ENCODE measurements at places on chromosomes 2 and 18.

DNA sequence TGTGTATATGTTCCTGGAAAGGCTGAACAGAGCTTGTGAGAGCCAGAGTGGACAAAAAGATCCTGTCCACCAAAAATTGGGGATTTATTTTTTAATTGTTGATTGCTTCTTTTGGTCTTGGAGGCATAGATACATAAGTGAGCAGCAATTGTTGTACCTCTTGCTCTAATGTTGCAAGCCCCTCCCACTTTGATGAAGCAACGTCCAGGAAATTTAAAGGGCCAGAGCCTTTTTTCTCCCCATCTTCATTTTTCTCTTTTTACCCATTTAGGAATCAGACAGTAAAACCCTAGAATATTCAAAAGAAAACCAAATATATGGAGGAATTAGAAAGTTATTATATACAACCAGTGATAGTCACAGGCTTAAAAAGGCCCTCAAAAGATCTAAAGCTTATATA lies 871.8 kb upstream of the NRXN1 start:
- no peak for DNase-seq

- DNase-seq = no peak
Observed at GRCh38 chr2:134482766-134483340, 229.0 kb downstream of the MGAT5 start.

DNA sequence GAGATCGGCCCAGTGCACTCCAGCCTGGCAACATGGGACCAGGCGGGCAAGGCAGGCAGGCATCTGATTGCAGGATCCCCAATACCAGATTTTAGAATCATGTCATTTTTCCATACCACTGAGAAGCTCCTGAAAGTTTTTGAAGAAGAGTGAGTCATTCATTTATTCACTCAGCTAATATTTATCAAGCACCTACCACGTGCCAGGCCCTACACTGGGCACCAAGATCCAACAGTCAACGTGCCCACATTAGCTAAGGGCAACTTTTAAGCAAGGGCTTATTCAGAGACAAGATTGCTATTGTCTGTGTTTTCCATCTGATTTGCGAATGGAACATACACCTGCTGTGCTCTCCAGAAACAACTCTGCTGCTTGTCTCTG lies 126.8 kb upstream of the LGALSL start:
- DNase-seq = no peak

DNA sequence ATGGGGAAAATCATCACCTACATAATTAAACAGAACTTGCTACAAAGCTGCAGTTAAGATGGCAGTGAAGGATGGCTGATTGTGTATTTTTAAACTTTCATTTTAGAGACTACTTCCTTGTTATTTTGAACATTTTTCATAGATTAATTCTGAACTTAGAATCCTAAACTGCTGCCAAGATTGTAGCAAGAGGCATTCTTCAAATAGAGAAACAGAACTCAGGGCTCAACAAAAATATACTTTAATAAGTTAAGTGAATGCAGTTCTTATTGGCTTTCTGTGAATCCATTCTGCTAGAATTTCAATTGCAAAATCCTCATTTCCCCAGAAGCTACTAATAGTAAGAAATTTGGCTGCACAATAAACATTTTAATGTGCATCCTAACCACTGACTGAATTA lies 160.3 kb downstream of the L3MBTL4 start:
- no peak for DNase-seq

- DNase-seq = no peak
Observed at GRCh38 chr18:10455726-10456453, 1.5 kb downstream of the APCDD1 start.

DNA sequence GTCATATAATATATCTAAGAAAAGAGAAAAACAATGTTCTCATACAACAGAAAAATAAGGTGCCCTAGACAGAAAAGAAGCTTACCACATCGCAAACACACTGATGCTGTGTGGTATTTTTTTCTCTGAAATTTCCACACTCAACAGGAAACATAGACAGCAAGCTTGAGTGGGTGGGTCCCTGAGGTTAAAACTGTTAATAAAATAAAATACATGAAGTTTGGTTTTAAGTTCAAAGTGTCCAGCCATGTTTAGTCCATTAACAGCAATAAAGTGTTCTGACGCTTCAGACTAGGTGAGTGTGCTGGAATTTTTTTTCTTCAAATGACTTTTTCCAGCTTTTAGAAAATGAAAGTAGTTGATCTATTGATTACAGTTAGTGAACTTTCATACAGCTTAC lies 83.3 kb upstream of the EPB41L5 start:
- peak; percentile 22 for DNase-seq

- DNase-seq = no peak
Observed at GRCh38 chr2:226760412-226761194, 39.0 kb downstream of the IRS1 start.

DNA sequence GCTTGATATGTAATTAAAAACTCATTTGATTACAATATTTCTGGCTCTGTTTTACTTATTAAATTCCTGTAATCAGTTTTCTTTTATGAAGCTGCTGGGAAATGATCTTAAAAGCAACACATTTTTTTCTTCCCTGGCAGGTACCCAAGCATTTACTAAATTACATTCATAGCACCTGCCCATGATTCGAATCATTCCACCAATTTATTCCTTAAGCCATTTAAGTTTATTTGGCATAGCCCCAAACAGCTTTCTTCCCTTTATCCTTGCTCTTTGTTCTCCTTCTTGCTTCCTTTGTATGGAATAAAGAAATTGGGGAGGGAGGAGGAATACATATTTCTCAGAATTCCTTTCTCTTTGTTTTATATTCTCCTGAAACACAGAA lies 241.3 kb downstream of the AGPS start:
- no peak for DNase-seq

DNA sequence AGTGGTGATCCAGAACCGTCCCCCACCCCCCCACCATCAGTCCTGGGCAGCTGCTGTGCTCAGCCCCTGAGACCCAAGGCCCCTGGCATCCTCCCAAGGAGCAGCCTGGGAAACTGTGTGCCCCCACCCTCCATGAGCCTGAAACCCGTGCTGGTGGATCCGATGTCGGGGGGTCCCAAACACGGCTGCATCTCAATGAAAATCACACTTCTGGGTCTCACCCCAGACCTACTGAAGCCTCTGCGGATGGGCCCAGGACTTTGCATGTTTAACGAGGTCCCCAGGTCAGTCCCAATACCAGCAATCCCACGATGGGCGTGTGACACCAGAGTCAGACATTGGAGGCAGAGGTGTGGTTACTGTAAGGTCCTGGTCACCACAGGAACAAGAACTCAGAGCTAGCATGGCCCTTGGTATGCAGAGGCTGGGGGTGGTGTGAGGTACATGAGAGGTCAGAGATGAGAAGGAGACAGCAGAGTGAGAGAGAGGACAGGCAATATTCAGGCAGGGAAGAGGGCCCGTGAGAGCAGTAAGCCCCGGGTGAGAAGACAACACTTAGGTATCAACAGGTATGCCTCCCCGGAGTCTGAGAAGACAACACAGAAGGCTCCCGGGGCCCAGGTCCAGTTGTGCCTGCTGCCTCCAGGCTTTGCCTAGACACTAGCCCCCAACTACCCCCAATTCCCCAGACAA lies 32.6 kb downstream of the MRPL35 start:
- no peak for DNase-seq

DNA sequence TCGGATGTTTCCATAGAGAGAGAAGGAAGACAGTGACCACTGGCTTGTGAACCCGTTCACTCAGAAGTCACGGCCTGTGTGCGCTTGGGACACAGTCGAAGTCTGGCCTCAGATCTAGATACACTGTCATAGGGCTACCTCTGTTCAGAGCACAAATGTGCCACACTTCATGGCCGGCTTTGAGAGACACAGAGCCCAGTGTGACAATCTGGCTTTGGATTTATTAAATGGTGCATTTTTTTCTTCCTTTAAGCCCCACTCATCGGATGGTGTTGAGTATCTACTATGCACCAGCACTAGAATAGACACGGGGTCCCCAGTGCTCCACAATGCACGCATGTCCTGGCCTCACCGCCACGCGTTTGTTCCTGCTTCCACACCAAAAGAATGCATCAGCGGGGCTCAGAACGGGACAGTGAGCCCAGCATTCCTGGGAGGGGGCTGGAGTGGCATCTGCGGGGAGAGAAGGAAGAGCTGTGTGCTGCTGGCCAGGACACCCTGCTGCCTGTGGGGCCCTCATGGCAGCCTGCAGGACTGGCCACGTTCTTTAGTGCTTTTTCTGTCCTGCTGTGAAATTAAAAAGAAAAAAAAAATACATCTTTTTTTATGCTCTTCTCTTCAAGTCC lies 738.9 kb upstream of the SALL3 start:
- no peak for DNase-seq

- no peak for DNase-seq
Observed at GRCh38 chr2:236162882-236163470, 5.2 kb downstream of the GBX2 start.

DNA sequence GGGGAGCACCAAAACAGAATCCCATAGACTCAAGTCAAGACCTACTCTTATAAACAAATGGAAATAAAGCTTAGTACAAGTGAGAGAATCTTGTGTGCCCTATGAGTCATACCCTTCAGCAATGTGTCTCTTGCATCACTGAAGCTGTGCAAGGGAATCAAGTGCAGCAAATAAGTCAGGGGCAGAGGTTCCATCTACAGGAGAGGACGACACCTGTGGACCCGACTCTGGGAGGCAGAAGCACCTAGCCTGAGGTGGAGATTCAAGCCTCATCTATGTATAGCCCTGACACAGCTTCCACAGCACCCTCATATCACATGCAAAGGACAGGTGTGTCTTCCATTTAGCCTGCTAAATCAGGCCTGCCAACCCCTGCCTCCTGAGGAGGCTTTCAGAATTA lies 298.2 kb downstream of the CNTNAP5 start:
- DNase-seq = no peak

DNA sequence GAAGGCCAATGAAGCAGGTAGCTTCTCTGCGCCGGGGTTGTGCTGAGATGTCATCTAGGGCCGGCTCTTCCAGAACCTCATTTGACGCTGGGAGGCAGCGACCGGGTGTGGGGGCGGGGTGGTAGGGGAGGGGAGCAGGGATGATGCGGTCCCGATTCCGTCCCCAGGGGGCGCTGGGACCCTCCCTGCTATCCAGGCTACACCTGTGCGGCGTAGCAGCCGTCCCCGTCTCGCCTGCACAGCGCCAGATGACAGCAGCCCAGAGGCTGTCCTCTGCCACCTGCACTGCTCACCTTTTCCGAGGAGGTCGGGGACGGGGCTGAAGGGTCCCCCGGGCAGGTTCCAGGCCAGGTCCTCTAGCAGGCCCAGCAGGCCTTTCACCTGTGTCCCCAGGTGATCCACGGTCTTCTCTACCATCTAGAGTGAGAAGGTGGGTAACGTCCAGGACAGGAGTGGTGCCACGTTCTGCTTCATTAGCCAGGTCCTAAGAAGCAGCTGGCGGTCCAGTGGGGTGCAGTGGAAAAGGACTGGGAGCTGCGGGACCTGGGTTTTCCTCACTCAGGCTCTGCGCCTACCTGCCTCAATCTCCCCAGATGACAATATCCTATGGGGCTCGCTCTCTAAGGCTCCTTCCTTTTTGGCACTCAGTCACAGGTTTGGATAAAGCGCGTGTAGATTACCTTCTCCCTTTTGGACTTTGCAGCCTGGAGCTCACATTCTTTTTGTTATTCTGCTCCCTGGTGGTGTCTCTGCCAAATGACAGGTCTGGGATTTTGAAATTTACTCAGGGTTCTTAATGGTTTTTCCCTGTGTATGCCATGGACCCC lies 56.0 kb upstream of the RAB6C start:
- peak; percentile 74 for DNase-seq

DNA sequence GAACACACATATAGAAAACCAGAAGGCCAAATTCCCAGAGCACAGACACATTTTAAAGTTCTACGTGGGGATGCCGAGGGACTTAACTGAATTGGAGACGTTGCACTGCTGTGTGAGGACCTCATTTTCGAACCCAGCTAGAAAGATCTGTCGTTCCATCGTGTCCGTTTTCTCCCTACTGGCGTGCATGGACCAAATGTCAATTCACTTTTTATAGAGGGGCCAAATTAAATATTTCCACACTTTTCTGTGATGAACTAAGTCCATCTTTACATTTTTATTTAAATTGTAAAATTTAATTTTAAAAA lies 692 bp upstream of the TSHZ1 start:
- DNase-seq = no peak

GRCh38 chr18:43681661-43682060 lies 404.4 kb upstream of the SYT4 start:
- DNase-seq = no peak

DNA sequence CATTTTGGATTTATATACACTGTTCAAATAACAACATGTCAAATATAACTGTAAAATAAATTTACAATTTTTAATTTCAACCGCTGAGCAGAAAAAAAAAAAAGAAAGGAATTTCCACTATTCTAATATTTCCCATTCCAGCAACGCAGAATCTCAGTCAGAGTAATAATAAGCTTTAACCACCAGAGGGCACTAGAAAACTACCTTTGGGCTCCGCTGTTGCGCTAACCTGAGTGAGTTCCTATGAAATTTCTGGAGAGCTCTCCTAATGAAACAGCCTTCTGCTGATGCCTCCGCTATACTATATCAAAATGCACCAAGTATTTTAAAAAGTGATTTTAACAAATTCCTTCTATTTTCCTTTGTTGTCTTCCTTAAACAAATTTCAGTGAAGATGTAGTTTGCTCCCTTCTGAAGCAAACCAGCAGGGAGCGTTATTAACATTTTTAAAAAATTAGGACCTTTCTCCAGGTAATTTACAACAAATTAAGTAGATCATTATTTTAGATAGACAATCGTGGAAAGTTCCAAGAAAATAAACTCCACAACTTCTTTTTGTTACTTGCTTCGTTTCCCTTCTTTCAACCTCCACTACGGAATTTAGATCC lies 23.0 kb downstream of the ERMN start:
- DNase-seq = peak; percentile 76

DNA sequence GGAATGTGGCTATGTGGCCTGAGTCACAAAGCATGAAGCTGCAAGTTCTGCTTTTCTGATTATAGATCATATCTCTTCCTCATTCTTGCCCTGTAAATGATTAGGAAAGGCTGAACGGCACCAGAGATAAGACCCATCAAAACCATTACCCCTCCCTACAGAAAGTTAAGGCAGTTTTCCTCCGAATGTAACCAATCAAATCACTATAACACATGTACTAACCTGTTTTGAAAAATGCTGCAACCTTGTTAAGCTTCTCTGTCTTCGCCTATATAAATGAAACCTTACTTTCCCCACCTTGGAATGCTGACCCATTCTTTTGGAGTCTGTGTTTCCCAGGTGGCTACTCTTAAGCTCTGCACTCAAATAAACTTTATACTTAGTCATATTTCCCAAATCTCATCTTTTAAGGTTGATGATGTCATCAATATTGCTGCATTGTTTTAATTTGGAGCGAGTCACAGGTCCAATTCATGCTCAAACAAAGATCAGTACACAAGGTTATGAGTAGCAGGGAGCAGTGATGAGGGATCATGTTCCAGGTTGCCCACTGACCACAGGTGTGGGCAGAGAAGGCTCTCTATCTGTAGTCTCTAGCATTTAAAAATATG lies 662.3 kb downstream of the IRS1 start:
- DNase-seq = peak; percentile 27

GRCh38 chr2:214139630-214140284 lies 271.1 kb upstream of the VWC2L start:
- DNase-seq = no peak

DNA sequence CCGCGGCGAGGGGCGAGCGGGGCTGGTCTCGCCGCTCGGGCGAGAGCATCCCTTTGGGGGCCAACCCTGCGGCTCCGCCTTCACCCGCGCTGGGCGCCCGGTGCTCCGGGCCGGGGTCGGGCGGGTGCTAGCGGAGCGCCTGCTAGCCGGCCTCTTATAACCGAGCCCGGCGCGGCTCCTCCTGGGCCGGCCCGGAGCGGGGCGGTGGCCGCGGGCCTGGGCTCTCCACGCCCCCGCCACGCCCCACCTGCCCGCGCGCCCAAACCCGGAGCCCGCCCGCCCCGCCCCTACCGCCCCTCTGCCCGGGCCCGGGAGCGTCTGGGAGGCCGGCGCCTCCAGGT lies at the start of gene FOXI3:
Gene FOXI3, minus strand, starts transcription at position 129 of the 341 bp plus-strand sequence. CDS start 158 bp downstream, outside the sequence.
- DNase-seq = no peak

GRCh38 chr2:18611604-18612003 lies 22.2 kb upstream of the NT5C1B start:
- no peak for DNase-seq
